NCI-H187 (cell line): ENCODE measurements at places on chromosomes 3 and 15.

DNA sequence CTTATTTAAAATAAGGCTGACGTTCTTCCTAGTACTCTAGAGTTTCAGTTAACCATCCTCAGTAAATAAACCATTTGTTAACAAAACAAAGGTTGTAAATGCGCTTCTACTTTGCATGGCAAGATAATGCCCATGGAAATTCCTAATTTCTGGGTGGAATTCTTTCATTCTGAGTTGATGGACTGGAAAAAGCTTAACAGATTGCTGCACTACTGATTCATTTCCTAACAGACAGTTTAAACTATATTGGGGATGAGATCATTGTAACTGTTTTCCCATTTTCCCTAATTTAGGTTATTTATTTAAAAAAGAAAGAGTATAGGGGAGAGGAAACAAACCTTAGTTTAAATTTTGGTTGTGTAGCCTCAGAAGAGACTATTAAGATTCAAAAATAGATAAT, 342.2 kb downstream of the NLGN1 start:
- no peak for DNase-seq

- DNase-seq: no peak
These were observed 6.4 kb downstream of the PDE8A start for GRCh38 chr15:84987949-84988624.

DNA sequence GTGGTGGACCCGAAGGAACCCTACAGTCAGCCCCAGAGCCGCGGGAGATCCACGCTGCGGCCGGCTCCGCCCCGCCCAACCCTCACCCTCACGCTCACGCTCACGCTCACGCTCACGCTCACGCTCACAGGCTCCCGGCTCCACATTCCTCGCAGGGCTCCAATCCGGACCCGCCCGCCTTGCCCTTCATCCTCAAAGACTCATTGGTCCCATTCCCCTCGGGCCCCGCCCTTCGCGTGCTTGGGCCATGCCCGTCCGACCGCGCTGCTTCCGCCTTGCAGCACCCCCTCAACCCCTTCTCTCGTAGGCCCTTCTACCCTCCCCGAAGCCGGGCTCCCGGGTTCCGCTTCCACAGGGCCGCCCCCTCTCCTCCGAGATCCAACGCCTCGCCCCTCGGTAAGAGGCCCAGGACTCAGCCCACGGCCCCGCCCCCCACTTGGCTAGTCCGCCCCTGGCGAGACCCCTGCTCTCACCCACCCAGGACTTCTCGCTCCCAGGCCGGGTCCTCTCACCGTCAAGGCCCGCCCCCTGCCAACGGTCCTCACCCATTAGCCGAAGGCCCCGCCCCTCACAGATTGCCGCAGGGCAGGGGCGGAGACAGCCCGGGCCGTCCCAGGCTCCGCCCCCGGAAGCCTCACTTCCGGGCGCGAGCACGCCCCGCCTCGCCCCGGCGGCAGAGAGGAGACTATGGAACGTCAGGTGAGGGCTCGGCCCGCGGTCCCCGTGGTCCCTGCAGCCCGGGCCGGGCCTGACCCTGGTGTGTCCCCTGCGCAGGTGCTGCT, at the start of gene APEH:
APEH (plus strand) TSS at position 637 of the 782 bp plus-strand sequence; CDS start at position 688, 51 bp downstream.
- DNase-seq: no peak

GRCh38 chr15:67125589-67126502, 60.4 kb downstream of the SMAD3 start:
- no peak for DNase-seq

- no peak for DNase-seq
These were observed 1.3 kb upstream of the AP3B2 start for GRCh38 chr15:82710926-82711490.

DNA sequence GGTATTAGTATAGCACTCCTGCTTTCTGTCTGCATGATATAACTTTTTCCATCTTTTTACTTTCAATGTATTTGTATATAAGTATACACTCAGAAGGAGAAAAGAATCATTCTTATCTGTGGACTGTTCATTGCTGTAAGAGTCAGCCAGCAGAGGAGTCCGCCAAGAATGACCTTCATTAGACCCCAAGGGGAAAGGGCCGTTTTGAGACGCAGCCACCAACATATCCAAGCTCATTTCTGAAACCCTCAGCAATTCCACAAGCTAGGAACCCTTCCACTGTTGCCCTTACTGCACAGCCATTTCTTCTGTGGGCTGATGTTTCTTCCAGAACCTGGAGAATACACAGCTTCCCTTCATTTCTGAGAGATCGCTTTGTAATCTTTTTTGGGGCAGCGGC, 301.8 kb downstream of the ADAMTS17 start:
- DNase-seq: no peak

DNA sequence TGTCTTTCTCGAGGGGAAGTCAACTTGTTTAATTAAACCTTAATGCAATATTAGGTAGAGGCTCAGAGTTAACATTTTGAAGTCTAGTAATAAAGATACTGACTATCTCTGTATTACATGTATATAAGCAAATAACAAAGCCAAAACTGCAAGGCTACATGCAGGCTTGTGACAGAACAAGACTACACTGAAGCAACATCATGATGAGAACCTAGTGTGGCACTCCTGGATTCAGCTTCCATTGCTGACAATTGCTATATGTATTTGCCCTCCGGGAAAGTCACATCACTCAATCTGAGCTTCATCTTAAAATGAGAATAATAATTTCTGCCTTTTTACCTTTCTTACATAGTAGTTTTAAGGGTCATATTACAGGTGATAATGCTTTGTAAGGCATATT, 15.6 kb upstream of the IL1RAP start:
- DNase-seq: no peak

- no peak for DNase-seq
These were observed 5.3 kb downstream of the SNUPN start for GRCh38 chr15:75620058-75620820.

DNA sequence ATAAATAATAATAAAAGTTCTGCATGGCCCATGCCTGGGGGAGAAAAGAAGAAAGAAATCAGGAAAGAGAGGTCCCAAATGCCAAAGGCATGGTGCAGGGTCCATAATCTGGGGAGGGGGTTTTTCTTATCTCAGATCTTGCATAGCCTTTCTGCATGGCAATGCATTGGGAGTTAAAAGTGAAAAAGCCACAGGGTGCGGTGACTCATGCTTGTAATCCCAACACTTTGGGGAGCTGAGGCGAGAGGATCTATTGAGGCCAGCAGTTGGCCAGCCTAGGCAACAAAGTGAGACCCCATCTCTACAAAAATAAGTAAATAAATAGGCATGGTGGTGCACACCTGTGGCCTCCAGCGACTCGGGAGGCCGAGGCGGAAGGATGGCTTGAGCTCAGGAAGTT, 76.8 kb upstream of the GATA2 start:
- DNase-seq: no peak

DNA sequence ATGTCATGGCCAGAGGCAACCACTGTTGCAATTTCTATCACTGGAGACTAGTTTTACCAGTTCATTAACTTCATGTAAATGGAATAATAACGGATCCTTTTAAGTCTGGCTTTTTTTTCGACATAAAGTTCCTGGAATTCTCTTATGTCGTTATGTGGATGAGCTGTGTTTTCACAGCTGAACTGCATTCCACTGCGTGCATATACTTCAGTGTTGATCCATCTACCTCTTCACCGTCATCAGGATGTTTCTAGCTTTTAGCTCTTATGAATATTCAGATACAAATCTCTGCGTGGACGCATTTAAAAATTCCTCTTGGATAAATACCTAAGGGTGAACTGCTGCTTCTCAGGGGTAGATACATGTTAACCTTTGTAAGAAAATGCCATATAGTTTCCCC, 15.6 kb upstream of the CYFIP1 start:
- DNase-seq: no peak

GRCh38 chr15:75177360-75178071, 24.2 kb upstream of the C15orf39 start:
- no peak for DNase-seq

DNA sequence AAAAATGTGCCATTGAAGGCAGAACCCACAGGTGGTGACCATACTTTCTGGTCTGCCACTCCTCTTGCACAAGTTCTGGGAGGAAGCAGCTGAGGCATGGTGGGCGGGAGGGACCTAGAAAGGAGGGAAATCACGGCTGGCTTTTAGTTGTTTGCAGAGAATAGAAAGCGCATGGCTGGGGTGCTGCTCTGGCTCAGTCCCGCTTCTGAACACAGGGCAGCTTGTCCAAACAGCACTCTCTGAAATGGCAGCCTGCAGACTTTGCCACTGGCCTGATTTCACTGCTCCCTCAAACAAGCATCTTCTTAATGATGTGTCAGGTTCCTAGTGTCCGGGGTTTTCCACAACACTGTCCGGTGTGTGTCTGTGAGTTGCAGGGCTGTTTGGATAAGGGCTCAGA, 76.7 kb downstream of the AAGAB start:
- DNase-seq: no peak

GRCh38 chr3:45537616-45537969, 57.0 kb upstream of the LIMD1 start:
- DNase-seq: no peak

DNA sequence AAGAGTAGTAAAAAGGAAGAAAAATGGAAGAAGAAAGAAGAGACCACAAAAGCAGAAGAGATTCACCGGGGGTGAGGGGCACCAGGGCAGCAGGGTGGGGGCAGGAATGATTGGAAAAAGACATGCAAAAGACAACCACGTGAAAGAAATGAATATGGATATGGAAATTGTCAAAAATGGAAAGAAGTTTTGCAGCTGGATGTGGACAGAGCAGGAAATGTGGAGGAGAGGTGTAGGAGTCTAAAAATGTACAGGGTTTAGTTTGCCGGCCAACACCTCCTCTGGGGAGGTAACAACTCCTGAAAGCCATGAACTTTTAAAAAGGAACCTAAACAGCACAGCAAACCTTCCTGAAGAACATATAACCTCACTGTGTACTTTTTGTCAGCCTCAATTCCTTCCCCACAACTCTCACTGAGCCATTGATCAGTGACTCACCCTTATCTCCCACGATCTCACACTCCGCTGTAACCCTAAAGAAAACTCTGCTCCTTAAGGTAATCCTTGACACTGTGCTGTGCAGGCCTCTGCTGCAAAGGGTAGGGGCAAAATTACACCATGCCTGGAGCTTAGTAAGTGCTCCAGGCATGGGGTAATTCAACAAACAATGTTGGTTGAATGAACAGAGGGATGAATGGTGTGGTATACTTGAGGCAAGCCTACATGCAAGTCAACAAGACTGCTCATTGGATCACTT, 100.2 kb upstream of the BOC start:
- no peak for DNase-seq

DNA sequence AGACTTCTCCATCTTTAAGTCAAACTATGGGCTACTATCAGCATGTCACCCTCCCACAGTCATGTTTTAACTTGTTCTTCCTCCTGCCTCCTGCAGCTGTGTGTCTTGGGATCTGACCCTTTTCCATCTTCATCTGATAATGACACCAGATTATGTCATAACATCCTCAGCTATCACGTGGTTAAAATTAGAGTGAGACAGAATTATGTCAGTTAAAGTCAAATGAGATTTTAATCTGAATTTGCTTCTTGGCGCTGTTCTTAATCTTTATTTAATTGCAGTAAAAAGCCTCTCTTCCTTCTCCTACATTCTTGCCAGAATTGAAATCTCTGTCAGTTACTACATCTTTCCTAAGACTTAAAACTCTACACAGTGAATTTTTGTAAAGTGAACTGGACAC, 107.2 kb downstream of the ARPP21 start:
- DNase-seq: no peak
